ENCODE measurements at places on chromosomes 11 and 22.
A peak's percentile ranks its signal among the peaks of the same experiment; 100 is the strongest.

- peak; percentile 39 for DNase-seq
These were observed 108.2 kb upstream of the CD44 start for GRCh38 chr11:35030716-35031213.

DNA sequence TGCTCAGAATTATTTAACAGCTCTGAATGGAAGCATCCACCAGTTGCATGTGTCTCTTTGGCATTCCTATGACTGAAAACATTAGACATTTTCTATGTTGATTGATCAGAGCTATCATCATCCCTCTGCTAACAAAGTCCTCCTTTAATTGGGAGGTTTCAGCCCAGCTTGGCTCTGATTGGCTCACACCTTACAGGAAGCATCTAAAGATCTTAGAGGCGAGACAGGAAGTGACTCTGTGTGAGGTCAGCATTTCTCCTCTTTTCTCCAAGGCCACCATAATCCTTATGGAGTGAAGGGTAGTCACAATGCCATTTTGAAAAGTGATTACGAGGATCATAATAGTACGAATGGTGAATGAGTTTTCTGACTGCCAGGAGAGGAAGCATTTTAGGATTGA lies 260.8 kb downstream of the MIAT start:
- DNase-seq: no peak

DNA sequence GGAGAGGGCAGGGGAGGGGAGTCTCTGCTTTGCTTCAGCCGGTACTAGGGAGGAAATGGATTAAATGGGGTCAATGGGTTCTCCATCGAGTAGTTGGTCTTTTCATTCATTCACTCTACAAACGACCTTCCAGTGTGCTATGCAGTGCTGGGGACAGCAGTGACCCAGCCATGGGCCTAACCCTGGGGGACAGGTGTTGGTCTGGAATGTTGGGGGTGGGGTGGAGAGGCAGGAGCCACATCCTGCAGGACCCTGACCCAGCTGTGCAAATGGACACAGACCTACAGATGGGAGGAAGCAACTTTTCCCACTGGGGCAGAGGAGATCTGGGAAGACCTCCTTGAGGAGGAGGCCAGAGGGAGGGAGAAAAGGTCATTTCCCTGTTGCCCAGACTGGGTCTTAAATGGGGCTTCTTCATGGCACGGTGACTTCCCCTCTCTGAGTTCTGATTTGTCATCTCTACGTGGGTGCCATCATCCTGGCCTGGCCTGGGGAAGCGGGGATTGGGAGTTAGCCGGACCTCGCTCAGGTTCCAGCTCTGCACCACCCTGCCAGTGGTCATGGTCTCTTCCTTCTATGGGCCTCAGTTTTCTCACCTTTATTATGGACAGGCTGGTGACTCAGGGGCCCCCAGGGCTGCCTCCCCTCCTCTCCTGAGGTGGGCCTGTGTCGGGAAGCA lies 2.0 kb downstream of the CYTH4 start:
- DNase-seq: no peak

GRCh38 chr11:67389477-67389876 lies 2.3 kb upstream of the RAD9A start:
- DNase-seq: peak; percentile 60

GRCh38 chr11:88173956-88174355 lies 1.3 kb downstream of the RAB38 start:
- DNase-seq: no peak

DNA sequence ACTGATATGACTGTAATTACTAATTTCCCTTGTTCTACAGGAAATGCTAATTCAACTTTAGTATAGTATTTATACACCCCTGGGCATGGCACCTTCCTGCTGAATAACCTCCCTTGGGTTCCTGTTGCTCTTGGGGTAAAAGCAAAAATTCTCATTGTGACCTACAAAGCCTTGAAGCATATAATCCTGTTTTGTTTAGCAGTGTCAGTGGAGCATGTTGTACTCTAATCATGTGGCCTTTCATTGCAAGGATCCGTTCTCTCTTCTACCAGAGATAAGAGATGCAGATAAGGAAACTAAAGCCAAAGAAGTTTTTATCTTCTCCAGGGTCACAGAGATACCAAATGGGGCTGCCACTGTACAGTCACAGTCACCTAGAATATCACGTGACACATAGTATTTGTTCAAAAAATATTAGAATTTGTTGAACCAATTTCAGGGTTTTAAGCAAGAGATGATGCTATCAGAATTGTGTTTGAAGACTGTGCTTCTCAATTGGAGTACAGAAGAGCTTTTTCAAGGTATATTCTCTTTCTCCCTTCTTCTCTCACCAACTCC lies 25.1 kb downstream of the CSRP3 start:
- no peak for DNase-seq

DNA sequence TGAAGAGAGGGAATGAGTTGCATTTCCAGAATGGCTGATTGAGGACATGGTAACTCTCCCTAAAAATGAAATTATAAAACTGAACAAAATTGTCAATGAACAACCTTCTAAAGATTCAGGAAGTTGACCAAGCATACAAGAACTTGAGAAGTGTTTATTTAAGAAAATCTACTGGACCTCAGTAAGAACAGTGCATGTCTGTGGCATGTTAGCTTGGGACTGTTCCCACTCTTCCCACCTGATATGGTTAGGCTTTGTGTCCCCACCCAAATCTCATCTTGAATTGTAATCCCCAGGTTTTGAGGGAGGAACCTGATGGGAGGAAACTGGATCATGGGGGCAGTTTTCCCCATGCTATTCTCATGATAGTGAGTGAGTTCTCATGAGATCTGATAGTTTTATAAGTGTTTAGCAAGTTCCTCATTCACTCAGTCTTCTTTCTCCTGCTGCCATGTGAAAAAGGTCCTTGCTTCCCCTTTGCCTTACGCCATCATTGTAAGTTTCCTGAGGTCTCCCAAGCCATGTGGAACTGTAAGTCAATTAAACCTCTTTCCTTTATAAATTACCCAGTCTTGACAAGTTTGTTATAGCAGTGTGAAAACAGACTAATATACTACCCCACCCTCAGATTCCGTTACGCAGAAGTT lies 15.4 kb downstream of the MS4A13 start:
- DNase-seq: no peak

- DNase-seq: no peak
These were observed 556.1 kb downstream of the SOX6 start for GRCh38 chr11:15800111-15800800.

GRCh38 chr22:46758867-46759290 lies 3.6 kb upstream of the TBC1D22A start:
- peak; percentile 44 for DNase-seq

GRCh38 chr11:35358391-35358790 lies 61.0 kb downstream of the SLC1A2 start:
- DNase-seq: no peak

- DNase-seq: no peak
These were observed 147.1 kb downstream of the C11orf91 start for GRCh38 chr11:33553486-33553885.

DNA sequence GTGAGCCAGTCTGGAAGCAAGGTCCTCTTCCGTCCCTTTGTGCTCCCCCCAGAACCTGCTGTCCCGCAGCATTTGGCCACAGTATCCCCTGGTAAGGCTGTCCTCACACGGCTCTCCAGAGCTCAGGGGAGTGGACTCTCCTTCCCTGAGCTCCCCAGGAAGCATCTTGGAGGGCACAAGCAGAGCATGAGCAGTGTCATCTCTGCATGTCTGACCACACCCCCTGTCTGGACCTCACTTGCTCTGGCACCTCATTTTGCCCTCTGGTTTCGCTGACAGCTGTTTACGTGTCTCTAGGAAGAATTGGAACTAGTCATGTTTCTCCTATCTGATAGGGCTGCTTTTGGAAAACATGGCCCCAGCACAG lies 15.5 kb downstream of the DCPS start:
- no peak for DNase-seq

DNA sequence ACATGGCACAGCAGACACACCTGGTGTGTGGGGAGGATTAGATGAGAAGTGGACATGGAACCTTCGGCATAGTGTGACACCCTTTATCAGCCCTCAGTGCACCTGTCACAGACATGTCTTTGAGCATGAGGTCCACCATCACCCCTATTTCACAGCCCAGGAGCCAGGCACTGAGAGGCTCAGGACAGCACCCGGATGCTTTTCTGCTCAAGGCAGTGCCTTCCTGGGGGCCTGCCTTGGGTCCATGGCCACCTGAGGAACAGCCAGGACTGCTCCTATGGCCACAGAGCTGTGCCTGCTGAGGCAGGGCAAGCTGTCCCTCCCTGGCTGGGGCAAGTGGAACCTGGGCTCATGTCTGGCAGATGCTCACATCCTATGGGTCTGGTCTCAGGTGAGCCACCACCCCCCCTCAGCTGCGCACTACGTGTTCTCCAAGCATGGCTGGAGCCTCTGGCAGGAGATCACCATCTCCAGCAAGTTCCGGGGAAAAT lies 75.8 kb downstream of the MORC2 start:
- DNase-seq: no peak

- DNase-seq: no peak
These were observed 2.0 kb upstream of the TMA7B start for GRCh38 chr22:39958009-39958711.

- no peak for DNase-seq
These were observed 39.4 kb upstream of the TOLLIP start for GRCh38 chr11:1348796-1349326.

GRCh38 chr11:113448316-113448677 lies 26.9 kb downstream of the DRD2 start:
- no peak for DNase-seq

- DNase-seq: no peak
These were observed 7.3 kb downstream of the ARRB1 start for GRCh38 chr11:75344186-75344585.

GRCh38 chr11:133829566-133829965 lies 15.7 kb downstream of the SPATA19 start:
- no peak for DNase-seq

DNA sequence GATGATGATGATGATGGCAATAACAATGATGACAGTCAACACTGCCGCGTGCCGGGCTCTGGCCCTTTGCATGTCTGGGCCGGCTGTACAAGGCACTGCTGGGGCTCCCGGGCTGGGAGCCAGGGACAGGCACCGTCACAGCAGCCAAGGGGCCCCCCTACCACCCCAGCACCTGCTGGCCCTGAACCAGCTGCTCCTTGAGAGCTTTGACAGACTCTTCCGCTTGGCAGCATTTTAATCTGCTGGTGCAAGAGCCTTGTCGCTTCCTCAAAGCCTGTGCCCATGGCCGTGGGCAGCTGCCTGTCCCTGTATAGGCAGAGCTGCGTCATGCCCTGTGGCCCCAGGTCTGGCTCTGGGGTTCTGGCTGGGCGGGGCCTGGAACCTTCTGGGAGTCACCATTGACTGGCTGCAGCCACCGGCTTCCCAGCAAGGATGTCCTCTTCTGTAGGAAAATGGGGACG lies 12.9 kb upstream of the MUC6 start:
- DNase-seq: no peak

DNA sequence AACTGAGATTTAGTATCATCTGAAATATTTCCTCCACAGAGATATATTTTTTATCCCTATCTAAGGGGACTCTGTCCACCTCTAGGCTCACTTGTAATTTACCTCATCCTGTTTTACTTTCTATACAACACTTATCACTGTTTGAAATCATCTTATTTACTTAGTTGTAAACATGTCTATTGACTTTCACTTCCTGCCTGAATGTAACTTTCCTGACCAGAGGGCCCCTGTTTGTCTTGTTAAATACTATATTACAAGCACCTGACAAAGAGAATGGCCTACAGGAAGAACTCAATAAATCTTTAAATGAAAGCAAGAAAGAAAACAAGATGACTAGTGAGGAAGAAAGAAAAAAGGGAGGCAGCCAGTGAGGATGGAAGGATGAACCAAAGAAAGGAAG lies 1727.5 kb downstream of the LRRC4C start:
- no peak for DNase-seq

GRCh38 chr11:102456381-102456780 lies 3.8 kb upstream of the TMEM123 start:
- no peak for DNase-seq
